ENCODE measurements at places on chromosomes 6 and 20.
A peak's percentile ranks its signal among the peaks of the same experiment; 100 is the strongest.

GRCh38 chr6:89604653-89605052 is 33.9 kb downstream of the LYRM2 start:
- no peak for DNase-seq

GRCh38 chr6:154458565-154459470 is 51.7 kb downstream of the CNKSR3 start:
- no peak for DNase-seq

GRCh38 chr20:8208226-8208625 is 76.2 kb downstream of the PLCB1 start:
- no peak for DNase-seq

GRCh38 chr6:16496991-16497801 is 258.8 kb downstream of the GMPR start:
- DNase-seq: no peak

GRCh38 chr20:23050847-23051627 is 1.6 kb upstream of the THBD start:
- DNase-seq: peak; percentile 44

DNA sequence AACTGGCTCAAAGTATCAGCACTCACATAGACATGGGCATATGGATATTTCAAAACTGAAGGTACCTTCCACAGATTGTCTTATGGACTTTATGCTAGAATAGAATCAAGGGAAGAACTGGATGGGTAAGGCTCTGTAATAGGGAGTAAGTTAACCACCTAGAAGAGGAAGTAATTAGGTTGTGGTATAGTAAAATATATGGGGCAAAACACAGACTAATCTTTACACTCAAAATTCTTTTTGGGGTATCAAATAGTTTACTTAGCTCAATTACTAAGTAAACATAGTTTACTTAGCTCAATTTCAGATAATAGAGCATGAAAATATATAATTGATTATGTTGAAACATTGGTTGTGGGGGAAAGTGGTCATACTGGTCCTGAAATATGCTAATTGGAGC is 94.2 kb upstream of the ATXN1 start:
- DNase-seq: no peak

DNA sequence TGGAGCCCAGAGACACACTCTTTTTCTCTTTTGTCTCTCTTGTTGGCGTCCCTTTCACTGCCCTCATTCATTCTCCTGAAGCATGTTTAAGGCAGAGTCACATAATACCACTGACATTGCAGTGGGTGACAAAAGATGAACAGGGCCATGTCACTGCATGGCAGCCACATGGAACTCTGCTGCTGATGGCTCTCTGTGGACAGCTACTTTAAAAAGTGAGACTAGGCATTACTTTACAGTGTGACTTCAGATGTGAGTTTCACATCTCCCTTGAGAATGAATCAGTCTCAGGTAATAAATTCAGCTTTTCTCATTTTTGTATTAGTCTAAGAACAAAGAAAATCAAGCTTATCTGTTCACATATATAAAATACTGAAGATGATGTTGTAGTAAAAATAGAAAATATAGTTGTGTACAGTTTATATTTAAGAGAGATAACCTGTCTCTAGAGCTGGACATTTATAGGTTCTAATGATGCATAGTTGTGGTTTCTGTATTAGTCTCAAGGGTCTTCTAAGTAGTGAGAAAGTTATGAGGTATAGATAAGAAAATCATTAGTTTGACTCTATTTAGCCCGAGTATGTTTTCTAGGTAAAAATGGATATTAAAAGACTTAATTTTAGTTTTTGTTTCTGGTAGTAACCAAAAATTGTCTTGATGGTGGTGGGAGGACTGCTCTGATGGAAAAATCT is 6.1 kb downstream of the MRS2 start:
- no peak for DNase-seq

- no peak for DNase-seq
Measured at GRCh38 chr6:168160506-168161370, 81.7 kb upstream of the FRMD1 start.

- DNase-seq: no peak
Measured at GRCh38 chr6:68182386-68182785, 452.7 kb upstream of the ADGRB3 start.

DNA sequence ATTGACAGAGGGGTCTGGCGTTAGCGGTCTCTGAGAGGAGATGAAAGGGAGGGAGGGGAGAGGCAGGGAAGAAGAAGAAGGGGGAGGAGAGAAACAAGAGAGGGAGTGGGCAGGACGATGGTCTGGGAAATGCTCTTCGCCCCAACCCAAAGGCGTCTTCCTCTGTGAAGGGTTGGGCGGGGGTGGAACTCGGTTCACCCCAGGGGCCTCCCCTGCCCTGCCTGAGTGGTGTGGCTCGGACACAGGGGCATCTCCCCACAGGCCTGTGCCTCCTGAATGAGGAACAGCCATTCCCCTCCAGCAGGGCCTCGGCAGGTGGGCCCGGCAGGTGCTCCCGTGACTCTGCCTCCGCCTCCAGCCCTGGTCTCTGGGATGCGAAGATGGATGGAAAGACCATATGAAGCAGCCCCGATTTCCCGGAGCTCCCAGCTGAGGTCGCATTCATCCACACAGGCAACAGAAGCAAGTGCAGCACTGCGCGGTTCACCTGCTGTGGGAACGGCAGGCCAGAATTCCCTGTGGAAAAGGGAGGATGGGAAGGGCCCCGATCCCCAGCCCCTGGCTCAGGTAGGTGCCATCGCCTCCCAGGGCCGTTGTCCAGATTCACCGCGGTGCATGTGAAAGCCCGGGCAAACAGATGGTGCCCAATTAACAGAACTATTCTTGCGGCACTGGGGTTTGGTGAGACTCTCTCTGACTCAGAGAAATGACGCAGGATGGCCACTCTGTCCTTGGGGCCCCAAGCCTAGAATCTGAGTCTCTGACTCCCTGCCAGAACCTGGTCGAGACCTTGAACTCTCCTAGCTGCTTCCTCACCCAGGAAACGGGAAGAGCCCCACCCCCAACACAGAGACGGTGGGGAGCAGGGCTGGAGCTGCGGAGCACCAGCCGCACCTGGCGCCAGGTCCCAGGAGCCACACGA is 29.4 kb upstream of the RPS6KA2 start:
- no peak for DNase-seq

GRCh38 chr6:142934106-142934505 is 10.9 kb downstream of the HIVEP2 start:
- DNase-seq: no peak

DNA sequence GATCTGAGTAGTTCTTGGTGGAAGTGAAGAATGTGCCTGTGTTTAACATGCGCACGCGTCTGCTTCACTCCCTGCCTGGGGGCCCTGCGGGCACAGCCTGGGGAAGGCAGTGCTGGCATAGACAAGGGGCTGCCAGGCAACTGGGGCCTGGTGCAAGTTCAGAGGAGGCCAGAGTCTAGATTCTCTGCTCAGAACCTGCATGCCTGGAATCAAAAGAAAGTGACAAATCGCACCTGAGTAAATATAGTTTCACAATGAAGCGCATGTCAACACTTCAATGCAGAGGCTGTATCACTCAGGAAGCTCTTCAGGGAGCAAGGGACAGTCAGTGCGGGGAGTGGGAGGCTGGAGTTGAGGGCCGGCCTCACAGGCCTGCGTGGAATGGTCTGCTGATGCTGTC is 24.2 kb upstream of the PPP1R14C start:
- no peak for DNase-seq

DNA sequence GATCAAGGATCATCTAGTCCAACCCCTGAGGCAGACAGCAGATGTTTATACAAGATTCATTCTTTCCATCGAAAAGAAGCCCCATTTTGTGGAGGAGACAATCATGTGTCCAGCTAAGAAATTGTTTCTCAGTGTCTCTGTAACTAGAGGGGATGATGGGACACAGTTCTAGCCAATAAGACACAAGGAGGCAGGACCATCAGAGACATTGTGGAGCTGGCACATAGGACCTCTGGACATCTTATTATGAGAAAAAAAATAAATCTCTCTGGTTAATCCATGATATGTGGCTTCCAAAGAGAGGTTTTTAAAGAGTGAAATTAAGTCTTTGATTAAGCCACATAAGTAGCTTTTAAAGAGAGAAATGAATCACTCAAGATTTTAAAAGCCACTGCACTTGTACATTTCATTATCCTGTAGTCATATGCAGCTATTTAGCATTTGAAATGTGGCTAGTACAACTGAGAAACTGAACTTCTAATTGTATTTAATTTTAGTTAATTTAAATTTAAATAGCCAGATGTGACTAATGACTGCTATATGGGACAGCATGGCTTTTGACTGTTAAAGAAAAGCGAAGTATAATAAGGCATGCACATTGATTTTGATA is 176.8 kb downstream of the TASP1 start:
- no peak for DNase-seq

DNA sequence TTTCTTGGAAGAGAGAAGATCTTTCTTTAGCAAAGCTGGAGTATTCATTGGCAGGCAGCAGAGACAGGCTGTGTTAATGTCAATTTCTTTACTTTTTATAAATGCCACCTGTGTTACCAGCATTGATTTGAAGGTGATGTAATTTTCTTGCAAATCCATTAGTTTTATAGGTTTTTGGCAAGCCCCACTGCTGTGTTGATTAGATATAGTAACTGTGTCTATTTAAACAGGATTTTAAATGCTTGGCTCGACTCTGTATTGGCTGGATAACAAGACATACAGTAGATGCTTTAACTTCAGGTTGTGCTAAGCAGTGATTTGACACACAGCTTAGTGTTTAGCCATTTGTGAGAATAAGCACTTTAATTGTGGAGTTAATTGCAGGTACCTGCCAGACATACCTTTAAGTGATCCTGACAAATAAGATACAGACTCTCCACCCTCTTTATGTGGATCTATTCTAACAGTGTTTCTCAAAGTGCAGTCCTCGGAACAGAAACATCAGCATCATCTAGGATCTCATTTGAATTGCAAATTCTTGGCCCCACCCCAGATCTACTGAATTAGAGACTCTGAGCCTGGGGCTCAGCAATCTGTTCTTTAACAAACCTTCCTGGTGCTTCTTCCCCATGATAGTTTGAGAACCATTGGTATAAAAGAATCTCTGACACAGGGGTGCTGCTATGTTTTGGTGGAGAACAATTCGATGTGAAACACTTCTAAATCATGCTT is 397.5 kb downstream of the HDGFL1 start:
- DNase-seq: no peak

GRCh38 chr6:72580281-72580940 is 41.5 kb upstream of the KCNQ5 start:
- DNase-seq: no peak

DNA sequence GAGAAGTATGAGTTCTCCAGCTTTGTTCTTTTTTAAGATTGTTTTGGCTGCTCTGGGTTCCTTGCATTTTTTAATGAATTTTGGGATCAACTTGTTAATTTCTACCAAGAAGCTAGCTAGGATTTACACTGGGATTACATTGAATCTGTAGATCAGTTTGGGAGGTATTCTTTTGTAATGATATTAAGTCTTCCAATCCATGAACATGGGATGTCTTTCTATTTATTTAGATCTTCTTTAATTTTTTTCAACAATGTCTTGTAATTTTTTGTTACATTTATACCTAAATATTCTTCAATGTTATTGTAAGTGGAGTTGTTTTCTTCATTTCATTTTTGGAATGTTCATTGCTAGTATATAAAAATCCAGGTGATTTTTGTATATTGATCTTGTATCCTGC is 12.5 kb downstream of the PRIM2 start:
- DNase-seq: no peak

GRCh38 chr6:11632795-11633511 is 95.4 kb downstream of the TMEM170B start:
- DNase-seq: no peak

GRCh38 chr6:87944541-87944954 is 103.1 kb upstream of the SPACA1 start:
- DNase-seq: no peak

DNA sequence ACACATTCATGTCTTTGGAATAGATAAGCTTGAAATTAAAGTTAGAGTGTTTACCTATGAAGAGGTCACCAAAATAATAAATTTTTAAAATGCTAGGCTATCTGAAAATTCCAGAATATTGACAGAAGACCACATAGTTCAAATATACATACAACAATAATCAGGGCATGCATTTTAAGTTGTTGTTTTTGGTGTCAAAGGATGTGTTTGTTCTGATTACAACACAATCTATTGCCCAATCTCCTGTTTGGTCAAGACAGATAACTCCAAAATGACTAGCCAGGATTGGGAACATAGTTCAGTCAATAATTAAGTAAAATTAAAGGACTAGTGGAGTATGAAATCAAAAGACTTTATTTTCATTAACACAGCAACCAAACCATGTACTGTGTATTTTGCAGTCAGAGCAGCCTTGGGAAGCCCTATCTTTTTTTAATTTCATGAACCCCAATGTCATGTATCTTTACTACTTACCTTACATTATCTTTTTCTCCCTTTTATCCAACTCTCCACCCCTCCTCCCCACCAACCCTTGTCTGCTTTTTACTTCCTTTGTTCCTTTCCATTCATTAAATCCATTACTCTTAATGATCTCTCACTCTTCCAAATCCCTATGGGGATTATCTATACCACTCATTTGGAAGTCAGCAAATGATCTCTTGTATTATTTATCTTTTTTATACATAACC is 111.2 kb downstream of the CDK19 start:
- no peak for DNase-seq

- DNase-seq: no peak
Measured at GRCh38 chr6:84685983-84686584, 78.3 kb downstream of the TBX18 start.

DNA sequence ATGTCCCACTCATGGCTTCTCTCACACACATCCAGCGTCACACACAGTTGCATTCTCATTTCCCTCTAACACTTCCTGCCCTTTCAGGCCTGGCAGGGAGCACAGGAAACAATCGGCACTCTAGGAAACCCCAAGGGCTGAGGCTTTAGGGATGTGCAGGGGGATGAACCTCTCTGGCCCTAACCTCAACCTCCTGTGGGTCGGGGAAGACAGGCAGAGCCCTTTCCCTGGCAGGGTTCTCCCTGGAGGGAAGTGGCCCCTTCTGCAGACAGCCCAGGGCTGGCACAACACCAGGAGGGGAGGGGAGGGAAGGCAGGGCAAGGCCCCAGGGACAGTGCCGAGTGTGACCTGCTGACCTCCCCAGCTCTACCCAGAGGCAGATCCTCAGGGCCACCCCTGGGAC is 2.7 kb downstream of the TEAD3 start:
- no peak for DNase-seq

- no peak for DNase-seq
Measured at GRCh38 chr6:144896289-144896688, 611.2 kb downstream of the UTRN start.

DNA sequence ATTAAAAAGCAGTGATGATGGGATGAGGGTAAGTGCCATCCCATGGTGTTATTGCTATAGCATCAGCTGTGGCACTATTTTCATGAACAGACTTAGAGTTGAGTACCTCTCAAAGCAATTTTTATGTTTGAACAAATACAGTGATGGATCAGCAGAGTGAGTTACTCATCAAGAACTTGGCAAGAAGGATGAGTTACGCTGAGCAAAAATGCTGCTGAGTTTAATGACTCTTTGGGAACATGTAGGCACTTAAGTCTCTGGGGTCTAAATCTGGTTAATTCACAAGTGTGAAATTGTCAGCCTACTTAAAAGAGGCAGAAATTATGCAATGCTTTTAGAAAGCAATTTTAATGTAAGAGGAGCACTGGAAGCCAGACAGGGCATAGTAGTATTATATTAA is 78.5 kb upstream of the AHI1 start:
- no peak for DNase-seq

Data from activated T-cell treated with anti-CD3 and anti-CD28 coated beads for 48 hours (primary cell).